Activated CD4-positive, alpha-beta T cell treated with anti-CD3 and anti-CD28 coated beads for 36 hours (primary cell): ENCODE measurements at places on chromosomes 3 and 15.
A peak's percentile ranks its signal among the peaks of the same experiment; 100 is the strongest.

DNA sequence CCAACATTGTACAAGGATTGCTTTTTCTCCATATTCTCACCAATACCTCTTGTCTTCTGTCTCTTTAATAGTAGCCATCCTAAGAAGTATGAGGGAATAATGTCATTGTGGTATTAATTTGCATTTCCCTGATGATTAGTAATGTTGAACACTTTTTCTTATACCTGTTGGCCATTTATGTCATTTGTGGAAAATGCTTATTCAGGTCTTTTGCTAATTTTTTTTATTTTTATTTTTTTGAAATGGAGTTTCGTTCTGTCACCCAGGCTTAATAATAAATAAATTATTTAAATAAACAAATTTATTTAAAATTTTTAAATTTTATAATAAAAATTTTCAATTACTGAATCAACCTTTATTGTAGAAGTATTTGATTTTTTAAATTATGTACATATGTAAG lies 37.1 kb downstream of the REC114 start:
- no peak for DNase-seq

DNA sequence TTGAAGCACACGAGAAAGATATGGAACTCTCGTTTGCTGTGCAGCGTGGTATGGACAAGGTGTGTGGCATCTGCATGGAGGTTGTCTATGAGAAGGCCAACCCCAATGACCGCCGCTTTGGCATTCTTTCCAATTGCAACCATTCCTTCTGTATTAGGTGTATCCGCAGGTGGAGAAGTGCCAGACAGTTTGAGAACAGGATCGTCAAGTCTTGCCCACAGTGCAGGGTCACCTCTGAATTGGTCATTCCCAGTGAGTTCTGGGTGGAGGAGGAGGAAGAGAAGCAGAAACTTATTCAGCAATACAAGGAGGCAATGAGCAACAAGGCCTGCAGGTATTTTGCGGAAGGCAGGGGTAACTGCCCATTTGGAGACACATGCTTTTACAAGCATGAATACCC lies 1.2 kb downstream of the MKRN3 start:
- DNase-seq: no peak

DNA sequence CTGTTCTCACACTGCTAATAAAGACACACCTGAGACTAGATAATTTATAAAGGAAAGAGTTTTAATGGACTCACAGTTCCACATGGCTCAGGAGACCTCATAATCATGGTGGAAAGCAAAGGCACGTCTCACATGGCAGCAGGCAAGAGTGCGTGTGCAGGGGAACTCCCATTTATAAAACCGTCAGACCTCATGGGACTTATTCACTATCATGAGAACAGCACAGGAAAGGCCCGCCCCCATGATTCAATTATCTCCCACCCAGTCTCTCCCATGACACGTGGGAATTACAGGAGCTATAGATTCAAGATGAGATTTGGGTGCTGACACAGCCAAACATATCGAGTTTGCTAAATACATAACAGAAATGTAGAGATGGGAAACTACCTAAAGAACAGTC lies 39.5 kb upstream of the DGKG start:
- DNase-seq: peak; percentile 31

DNA sequence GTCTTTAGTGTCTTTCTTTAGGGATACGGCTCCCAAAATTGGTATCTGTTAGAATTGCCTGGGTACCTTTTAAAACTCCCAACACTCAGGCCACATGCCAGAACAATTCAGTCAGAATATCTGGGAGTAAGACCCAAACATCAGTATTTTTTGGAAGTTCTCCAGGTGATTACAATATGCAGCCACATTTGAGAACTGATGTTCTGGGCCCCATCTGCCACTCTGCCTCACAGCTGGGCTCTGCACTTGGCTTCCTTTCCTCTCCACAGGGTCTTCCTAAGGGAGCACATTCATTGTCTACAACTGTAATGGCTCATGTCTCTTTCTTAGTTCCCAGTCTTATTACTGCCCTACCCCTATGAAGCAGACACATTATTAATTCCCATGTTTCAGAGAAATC lies 394.5 kb downstream of the MFSD1 start:
- no peak for DNase-seq

- DNase-seq: no peak
These were observed 429.5 kb downstream of the ZIC1 start for GRCh38 chr3:147838652-147839051.
